ENCODE measurements at places on chromosomes 7 and 10. TPM values are rescaled to one million over a fixed set of nuclear protein-coding genes. Genes with fewer than 3 reads are reported as not detected.

UNC5B gene
- 31.6 TPM for total RNA-seq

DNA sequence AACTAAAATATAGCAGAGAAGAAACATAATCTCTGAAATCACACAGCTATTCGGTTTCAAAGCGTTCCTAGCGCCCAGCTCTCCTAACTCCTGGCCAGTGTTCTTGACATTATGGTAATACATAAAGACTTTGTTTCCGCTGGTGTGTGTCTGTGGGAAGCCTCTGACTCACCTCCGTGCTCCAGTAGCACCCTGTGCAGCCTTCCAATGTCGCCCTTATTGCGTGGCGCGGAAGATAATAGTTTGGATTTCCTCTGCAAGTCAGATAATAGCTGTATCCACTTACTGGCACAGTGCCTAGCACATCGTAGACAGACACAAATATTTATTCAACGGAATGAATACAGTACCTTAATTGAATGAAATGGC lies 570 bp downstream of the BMS1 start:
- peak overlapping the region; percentile 93 for H3K27ac ChIP-seq
- peak overlapping the region; percentile 95 for H3K4me3 ChIP-seq
- DNase-seq, result no peak
- H3K36me3 ChIP-seq, result peaks cover 28% of the 10 kb centered on the region
- no peaks in the 10 kb centered on the region for H3K4me1 ChIP-seq
- peaks cover 29% of the 10 kb centered on the region for H3K27me3 ChIP-seq

GRCh38 chr7:67813621-67814292 lies 817.1 kb downstream of the TYW1 start:
- no peaks in the 10 kb centered on the region for H3K36me3 ChIP-seq
- peaks cover 6% of the 10 kb centered on the region for H3K4me1 ChIP-seq

CRYGN gene
- total RNA-seq, result 1.6 TPM

TMEM270 gene
- total RNA-seq, result not detected

GRCh38 chr7:103932389-103932788 lies 57.1 kb downstream of the RELN start:
- no peaks in the 10 kb centered on the region for H3K27me3 ChIP-seq
- H3K27ac ChIP-seq, result no peak overlapping the region
- DNase-seq, result no peak
- H3K4me1 ChIP-seq, result peaks cover 11% of the 10 kb centered on the region
- no peak overlapping the region for H3K4me3 ChIP-seq

DNA sequence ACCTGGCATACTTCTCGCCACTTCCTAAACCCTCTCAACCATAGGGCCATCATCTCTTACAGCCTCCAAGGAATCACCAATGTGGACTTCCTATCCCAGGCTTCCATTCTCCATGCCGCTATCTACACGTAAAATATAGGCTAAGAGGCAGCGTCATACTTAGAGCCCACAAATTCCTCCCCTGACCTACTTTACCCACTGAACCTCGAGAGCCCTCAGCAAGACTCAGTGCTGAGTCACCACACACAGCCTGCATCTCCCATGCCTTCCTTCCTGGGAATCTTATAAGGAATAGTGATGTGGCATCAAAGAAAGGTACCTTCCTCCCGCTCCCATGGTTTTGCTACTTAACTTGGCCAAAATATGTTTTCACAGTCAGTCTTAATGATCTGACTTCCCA lies 435.6 kb upstream of the NFE2L3 start:
- H3K27me3 ChIP-seq, result no peaks in the 10 kb centered on the region
- H3K4me3 ChIP-seq, result no peak overlapping the region
- H3K36me3 ChIP-seq, result no peaks in the 10 kb centered on the region
- H3K4me1 ChIP-seq, result peaks cover 21% of the 10 kb centered on the region
- no peak overlapping the region for H3K27ac ChIP-seq

GRCh38 chr10:101560298-101561067 lies 27.6 kb downstream of the POLL start:
- no peak for DNase-seq
- peaks cover 10% of the 10 kb centered on the region for H3K27me3 ChIP-seq
- no peak overlapping the region for H3K27ac ChIP-seq
- no peaks in the 10 kb centered on the region for H3K36me3 ChIP-seq

OR13A1 gene
- total RNA-seq, result 0.15 TPM

- no peak overlapping the region for H3K27ac ChIP-seq
- peaks cover 9% of the 10 kb centered on the region for H3K27me3 ChIP-seq
- no peak for DNase-seq
- H3K4me3 ChIP-seq, result no peak overlapping the region
- peaks cover 17% of the 10 kb centered on the region for H3K36me3 ChIP-seq
These were observed 210.8 kb upstream of the PFKP start for GRCh38 chr10:2856598-2856997.

GRCh38 chr10:101495324-101495925 lies 92.6 kb downstream of the POLL start:
- no peaks in the 10 kb centered on the region for H3K27me3 ChIP-seq
- no peak for DNase-seq
- H3K4me3 ChIP-seq, result no peak overlapping the region
- peaks cover 26% of the 10 kb centered on the region for H3K4me1 ChIP-seq
- H3K27ac ChIP-seq, result no peak overlapping the region

CFAP58 gene
- total RNA-seq, result 0.92 TPM

GRCh38 chr7:49878627-49879026 lies 105.2 kb downstream of the VWC2 start:
- peaks cover 7% of the 10 kb centered on the region for H3K36me3 ChIP-seq
- DNase-seq, result no peak
- H3K4me3 ChIP-seq, result no peak overlapping the region
- H3K27ac ChIP-seq, result no peak overlapping the region

DNA sequence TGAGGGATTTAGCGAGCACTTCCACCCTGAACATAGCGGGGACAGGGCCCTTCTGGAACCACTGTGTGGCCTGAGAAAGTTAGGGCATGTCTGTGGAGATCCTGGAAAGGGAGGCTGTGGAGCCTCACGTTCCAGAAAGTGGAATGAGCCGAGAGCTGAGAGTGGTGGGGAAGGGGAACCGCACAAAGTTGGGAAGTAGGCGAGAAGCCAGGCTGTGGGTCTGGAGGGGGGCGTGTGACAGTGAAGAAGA lies 10.4 kb upstream of the PAX2 start:
- peaks cover 100% of the 10 kb centered on the region for H3K27me3 ChIP-seq
- peak overlapping the region; percentile 41 for H3K4me3 ChIP-seq
- no peak for DNase-seq

DNA sequence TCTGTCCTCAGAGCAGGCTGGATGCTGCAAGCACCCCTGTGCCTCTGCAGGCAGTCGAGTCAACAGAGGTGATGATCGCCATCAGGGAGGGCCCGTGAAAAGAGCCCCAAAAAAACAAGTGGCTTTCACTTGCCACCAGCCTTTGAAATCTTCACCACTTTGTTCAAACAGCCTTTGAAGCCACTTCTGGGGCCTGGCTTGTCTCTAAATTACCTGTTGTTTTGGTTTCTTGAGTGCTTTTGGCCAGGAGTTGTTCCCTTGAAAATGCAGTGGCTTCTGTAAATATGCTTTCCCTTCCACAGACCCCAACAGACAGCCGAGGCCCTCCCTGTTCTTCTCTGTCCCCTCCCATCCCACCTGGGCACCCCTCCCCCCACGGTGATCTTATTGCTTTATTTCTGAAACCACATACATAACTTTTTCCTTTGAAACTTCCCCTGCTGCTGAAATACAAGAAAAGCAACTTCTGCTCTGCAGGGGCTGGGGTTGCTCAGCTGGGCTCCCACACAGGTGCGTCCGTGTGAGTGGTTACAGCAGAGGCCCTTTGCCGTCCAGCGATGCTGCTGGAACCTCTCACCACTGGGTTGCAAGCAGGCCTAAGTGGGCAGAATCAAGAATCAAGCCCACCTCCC lies 283.8 kb upstream of the SHH start:
- H3K4me1 ChIP-seq, result peaks cover 3% of the 10 kb centered on the region
- peaks cover 4% of the 10 kb centered on the region for H3K27me3 ChIP-seq
- peaks cover 18% of the 10 kb centered on the region for H3K36me3 ChIP-seq
- no peak overlapping the region for H3K4me3 ChIP-seq
- no peak overlapping the region for H3K27ac ChIP-seq
- no peak for DNase-seq

DNA sequence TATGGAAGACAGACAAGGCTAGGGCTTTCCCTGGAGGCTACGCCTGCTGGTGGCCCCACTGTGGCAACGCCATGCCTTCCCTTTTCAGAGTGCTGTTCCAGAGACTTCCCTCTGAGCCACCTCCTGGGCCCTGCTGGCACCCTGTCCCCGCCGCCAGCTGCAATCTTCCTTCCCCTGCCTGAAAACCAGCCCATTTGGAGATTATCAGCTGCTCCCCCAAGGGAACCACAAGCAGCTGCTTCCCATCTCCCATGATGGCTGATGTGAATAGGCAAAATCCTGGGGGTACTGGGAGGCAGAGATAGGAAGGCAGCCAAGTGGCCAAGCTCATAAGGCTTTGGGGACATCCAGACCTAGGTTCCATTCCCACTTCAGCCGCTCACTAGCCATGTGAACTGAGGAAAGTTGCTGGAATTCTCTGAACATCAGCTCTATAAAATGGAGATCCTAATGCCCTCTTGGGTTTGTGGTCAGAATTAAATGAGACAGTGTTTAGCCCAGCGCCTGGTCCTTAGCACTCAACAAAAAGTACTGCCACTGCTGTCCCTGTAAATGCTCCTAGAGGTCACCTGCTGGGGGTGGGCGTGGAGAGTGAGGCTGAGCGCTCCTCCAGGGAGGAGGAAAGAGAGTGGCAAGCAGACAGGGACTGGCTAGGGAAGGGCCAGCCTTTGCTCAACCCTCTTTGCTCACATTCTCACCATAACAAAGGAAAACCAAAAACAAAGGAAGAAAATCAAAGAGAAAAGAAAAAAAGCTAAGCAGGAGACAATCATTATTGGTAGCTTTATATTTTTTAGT lies 5.9 kb downstream of the TSPAN33 start:
- H3K36me3 ChIP-seq, result peaks cover 4% of the 10 kb centered on the region
- peak overlapping the region; percentile 26 for H3K27ac ChIP-seq
- peak; percentile 54 for DNase-seq
- peaks cover 8% of the 10 kb centered on the region for H3K27me3 ChIP-seq

DNA sequence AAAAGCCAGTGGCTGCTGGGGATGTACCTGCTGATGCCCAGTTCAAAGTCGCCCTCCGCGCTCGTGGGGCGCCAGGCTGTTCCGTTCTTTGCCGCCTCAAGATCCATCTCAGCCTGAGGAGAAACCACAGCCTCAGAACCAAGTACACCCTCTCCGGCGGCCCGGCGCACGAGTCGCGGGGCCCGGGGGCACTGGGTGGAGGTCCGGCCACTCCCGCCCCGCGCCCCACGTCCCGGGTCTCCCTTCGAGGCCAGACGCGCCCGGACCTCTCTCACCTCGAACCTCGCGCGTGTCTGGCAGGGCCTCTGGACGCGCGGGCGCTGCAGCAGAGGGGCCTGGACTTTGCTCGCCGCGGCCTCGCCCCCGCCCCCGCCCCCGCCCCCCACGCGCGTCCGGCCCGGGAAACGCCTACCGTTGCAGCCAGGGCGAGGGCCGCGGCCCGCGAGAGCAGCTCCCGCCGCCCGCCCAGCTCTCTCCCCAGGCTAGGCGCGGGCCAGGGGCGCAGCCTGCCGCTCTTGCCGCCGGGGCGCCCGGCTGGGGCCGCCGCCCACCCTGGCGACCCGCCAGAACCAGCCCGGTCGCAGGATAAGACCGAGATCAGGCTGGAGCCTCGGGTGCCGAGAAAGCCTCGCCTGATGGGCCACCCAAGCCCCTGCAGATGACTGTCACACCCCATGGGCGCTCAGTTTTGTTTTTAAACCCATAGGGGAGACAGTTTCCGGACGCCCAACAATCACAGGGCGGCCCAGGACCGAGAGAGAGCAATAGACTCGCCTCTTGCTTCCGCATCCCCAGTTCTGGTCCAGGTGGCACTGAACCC lies at the start of gene ABCB4:
Gene ABCB4, minus strand, starts transcription at position 322 of the 820 bp plus-strand sequence. Its CDS starts 215 bp downstream, at position 107.
- H3K27ac ChIP-seq, result no peak within 1 kb of the TSS
- H3K4me1 ChIP-seq, result peaks cover 14% of the 10 kb centered on the region
- H3K4me3 ChIP-seq, result peak within 1 kb of the TSS; percentile 70
- H3K27me3 ChIP-seq, result peaks cover 34% of the 10 kb centered on the region
- no peaks in the 10 kb centered on the region for H3K36me3 ChIP-seq

TSPAN15 gene
- 10.4 TPM for total RNA-seq

DNA sequence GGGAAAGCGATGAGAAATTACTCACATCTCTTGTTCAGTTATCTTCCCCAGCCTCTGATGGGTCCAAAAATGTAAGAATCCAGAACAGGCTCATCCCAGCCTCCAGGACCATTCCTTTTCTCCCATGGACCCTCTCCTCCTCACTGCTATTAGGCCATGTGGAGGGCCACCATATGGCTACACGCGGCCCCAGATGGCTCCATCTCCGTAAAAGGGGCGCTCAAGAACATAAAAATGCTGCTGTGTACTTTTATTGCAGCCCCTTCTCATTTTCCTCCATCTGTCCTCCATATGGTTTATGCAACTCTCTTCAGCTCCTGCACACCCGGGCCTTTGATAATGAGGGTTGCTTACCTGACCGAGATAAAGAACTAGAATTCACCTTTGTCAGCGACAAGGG lies 166.2 kb downstream of the RAPGEF5 start:
- DNase-seq, result no peak
- no peaks in the 10 kb centered on the region for H3K36me3 ChIP-seq
- no peak overlapping the region for H3K27ac ChIP-seq
- H3K27me3 ChIP-seq, result peaks cover 19% of the 10 kb centered on the region

- H3K4me3 ChIP-seq, result no peak overlapping the region
- no peaks in the 10 kb centered on the region for H3K36me3 ChIP-seq
- peaks cover 59% of the 10 kb centered on the region for H3K27me3 ChIP-seq
- H3K4me1 ChIP-seq, result peaks cover 22% of the 10 kb centered on the region
- no peak for DNase-seq
These were observed 78.5 kb upstream of the CTTNBP2 start for GRCh38 chr7:117951691-117952280.

DNA sequence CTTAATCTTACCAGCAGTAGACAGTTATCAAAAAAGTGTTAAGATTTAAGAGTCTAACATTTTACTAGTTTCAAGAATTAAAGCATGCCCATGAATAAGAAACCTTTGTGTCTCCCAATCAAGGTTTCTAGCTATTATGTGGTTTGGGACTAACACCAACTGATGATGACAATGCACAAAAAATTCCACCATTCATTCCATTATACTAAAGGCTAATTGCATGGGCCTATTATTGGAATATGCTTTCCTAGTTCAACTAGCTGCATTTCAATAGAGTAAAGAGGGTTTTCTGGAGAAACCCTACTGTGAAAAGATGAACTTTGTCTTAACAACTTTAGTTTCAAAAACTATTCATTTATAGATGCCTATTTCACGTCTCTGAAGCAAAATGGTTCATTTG lies 44.6 kb downstream of the UBE2H start:
- no peak overlapping the region for H3K4me3 ChIP-seq
- peaks cover 15% of the 10 kb centered on the region for H3K36me3 ChIP-seq
- H3K4me1 ChIP-seq, result peaks cover 52% of the 10 kb centered on the region
- H3K27ac ChIP-seq, result peak overlapping the region; percentile 16
- DNase-seq, result no peak

ANKRD61 gene
- total RNA-seq, result not detected

DNA sequence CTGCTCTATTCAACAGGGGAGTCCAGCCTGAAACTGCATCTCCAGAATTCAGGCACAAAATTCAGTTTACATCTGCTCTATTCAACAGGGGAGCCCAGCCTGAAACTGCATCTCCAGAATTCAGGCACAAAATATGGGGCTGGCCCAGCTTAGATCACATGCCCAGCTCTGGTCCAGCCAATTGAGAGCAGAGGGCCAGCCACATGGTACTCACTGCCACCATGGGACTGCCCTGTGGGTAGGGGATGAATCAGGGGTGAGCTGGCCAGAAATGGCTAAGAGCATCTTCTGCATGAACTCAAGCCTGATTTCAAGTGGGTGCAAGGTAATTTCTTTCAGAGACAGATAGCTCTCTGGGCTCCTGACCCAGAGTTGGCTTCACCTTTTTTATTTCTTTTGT lies 156.6 kb upstream of the LYZL2 start:
- H3K4me3 ChIP-seq, result peak overlapping the region; percentile 13
- H3K36me3 ChIP-seq, result no peaks in the 10 kb centered on the region
- H3K27me3 ChIP-seq, result peaks cover 31% of the 10 kb centered on the region
- H3K4me1 ChIP-seq, result peaks cover 14% of the 10 kb centered on the region
- no peak overlapping the region for H3K27ac ChIP-seq

Data from WTC11 (cell line).